A549 treated with GW870086 at 1 μM for 4 hours (cell line): ENCODE measurements at places on chromosomes 3 and 15. TPM values are rescaled to one million over a fixed set of nuclear protein-coding genes. Genes with fewer than 3 reads are reported as not detected.

UBE3A gene
- 20.9 to 23.9 TPM (median 23.0 TPM) in 5 replicates for total RNA-seq

CCDC9B gene
- total RNA-seq, result 15.2 to 22.6 TPM (median 18.3 TPM) in 5 replicates

LAMB2 gene
- total RNA-seq, result 86.4 to 110 TPM (median 98.1 TPM) in 5 replicates

CCK gene
- 0.98 to 2.0 TPM (median 1.4 TPM) in 5 replicates for total RNA-seq

ARGFX gene
- total RNA-seq, result not detected in 5 replicates
